Cerebellar nuclear complex (tissue), 1 donor: ENCODE measurements at places on chromosomes 1 and 21.

GRCh38 chr1:175773571-175773970 is 30.2 kb upstream of the TNR start:
- no peak for DNase-seq

GRCh38 chr1:211699059-211699458 is 23.6 kb upstream of the NEK2 start:
- no peak for DNase-seq

DNA sequence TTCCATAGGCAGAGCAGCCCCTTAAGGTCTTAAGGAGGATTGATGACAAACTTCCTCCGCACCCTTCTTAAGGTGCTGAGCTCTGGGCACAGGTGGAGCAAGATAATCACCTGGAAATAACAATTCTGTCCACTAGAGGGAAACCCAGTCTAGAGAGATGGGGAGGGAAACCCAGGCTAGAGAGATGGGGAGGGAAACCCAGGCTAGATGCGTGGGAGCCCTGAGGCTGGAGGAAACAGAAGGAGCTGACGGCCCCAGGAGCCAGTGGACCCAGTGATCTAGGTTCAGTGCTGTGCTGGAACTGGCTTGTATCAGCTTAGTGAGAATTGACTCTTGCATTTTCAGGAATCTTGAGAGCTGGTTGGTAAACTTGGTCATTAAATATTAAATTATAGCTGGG is 17.8 kb upstream of the MYCL start:
- DNase-seq: no peak

DNA sequence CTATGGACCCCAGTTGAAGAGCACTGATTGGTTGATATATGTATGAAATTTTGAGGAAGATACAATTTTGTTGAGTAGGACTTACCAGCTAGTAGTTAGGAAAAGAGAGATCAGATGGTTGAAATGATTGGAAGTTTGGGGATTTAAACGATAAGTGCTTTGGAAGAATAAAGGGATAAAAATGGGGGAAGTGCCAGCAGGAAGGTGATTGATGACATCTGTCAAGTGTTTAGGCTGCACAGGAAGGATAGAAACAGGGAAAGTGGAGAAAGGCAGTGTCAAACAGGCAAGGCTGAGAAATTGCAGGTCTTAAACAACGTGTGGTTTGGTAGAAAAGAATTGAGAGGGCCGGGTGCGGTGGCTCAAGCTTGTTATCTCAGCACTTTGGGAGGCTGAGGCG is 22.3 kb downstream of the PDC start:
- DNase-seq: no peak

DNA sequence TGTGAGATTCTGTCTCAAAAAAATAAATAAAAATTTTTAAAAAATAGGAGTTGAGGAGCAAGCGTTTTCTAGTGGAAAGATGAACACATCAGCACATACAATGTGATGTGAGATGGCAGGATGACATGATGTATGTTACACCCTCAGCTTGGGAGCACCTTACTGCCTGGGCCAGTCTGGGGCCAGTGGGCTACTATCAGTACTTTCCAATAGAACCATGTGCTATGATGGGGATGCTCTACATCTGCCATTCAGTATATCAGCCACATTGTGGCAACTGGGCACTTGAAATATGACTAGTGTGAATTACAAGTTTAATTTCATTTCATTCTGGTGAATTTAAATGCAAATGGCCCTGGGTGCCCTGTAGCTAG is 156.0 kb downstream of the PGBD5 start:
- no peak for DNase-seq

- no peak for DNase-seq
Measured at GRCh38 chr1:193729429-193729828, 543.0 kb upstream of the B3GALT2 start.

- DNase-seq: no peak
Measured at GRCh38 chr1:87218618-87219017, 110.1 kb upstream of the LMO4 start.

DNA sequence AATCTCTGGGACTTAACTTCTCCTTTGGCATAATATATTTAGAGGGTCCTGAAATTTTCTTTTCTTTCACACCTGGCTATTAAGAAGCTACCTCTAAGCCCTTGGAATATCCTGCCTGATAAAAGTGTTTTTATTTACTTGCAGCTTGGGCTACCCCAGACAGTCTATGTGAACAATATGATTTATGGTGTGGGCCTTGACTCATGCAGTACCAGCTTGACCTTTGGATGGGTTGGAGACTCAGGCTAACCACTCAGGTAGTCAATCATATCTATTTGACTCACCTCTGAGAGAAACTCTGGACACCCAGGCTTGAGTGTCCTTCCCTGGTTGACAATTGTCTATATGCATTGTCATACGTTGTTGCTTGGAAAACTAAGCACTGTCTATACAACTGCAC is 13.4 kb upstream of the PGBD2 start:
- DNase-seq: no peak

GRCh38 chr1:208243967-208244916 is at the start of gene PLXNA2:
Gene PLXNA2, minus strand, starts transcription at chr1:208244384. Its CDS starts 26,462 bp downstream, at chr1:208217922.
- no peak for DNase-seq

- DNase-seq: no peak
Measured at GRCh38 chr1:113946678-113947387, 17.7 kb downstream of the HIPK1 start.

DNA sequence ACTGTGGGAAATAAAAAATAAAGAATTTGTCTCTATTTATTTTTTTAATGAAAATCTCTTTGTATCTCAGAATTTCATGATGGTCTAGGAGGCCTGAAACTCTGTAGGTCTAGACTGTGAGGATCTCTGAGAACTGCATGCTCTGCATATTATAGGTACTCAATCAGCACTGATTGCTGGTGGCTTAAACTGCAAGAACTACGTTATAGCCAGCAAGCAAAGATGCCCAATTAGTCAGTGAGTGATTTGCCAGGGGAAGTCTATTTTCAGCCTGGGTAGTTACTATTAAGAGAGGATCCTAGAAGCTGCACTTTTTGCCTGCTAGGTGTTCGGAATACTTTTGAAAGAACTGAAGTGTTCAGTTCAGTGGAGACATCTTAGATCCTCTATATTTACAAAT is 87.4 kb downstream of the GPR52 start:
- no peak for DNase-seq

- DNase-seq: no peak
Measured at GRCh38 chr1:202221911-202222909, 28.6 kb downstream of the LGR6 start.

DNA sequence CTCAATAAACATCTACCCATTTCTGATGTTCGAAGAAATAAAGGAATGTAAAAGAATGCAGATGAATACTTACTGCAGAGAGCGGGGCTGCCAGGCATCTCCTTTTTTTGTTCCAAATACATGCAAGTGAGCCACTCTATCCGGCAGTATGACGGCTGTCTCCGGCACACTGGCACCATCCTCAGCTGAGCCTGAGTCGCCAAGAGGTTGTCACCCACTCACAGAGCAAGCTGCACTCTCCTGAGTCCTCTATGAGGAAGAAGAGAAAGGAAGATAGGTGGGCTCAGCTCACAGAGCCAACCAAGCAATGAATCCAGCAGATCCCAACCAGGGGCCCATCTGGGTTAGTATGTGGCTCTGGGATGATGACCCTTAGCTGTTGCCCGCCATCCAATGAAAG is 65.3 kb downstream of the CD46 start:
- DNase-seq: no peak

DNA sequence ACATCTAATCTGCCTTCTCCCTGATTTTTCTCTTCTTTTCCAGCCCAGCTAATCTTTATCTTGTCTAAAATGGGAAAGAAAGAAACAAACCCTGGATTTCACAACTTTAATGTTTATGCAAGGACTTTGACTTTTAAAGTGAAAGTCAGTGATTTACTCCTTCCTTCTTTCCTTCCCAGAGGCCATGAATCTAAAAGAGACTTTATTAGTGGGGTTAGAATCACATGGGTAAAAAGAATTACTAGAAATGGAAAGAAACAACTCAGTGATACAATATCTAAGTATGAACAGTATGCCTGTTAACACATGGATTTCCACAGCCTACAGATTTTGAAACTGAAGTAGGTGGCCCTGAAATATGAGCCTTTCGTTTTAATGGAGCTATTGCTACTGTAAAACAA is 59.8 kb upstream of the KCNK2 start:
- no peak for DNase-seq

DNA sequence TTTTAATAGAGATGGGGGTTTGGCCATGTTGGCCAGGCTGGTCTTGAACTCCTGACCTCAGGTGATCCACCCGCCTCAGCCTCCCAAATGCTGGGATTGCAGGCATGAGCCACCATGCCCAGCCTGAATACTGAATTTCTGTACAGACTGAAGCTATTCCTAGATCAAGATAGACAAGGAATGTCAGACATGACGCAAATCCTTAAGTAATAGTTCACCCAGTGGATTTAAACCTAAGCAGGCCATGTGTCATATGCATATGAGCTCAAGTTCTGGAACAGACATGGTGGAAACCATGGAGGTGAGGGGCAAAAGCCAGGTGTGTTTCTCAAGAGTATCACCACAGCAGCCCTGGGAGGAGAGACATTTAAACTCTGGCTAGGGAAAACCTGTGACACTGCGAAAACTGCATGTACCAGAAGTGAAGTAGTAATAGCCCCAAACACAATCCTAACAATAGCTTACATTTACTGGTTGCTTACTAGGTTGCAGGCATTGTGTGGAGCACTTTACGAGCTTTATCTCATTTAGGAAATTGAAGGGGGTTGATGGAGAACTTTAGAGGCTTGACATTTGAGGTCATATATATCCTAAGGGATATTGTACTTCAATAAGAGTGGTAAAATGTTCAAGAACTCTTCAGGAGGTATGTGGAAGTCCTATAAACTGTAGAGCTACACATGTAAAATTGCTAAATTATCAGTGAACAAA is 31.7 kb upstream of the MAN1A2 start:
- no peak for DNase-seq

GRCh38 chr1:59434336-59434735 is 137.4 kb downstream of the FGGY start:
- no peak for DNase-seq

DNA sequence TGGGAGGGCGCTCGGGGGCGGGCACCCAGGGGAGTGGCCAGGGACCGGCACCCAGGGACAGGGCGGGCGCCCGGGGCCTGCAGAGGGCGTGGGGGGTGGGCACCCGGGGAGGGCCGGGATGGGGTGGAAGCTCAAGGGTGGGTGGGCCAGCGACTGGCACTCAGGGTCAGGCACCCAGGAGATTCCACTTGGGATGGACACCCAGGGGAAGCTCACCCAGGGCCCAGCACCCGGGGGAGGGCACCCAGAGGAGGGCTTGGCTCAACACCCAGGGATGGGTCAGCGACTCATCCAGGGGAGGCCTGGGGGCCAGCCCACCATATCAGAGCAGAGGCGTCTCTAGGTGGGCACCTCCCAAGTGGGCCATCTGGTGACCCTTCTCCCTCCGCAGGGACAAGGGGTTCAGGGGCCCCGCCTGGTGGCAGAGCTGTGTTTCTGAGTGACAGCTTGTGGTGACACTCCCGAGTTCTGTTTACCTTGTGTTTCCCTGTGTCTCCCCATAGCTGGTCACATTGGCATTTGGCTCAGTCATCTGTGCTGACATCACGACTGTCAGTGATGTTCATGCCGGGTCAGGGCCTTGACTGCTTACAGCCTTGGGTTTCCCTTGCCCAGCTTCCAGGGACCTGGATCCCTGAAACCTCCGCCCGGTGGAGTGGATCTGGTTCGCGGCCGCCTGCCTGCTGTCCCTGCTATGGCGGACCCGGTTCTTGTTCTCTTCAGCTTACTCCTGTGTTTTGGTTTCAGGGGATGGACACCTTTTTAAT is 749 bp downstream of the IBA57 start:
- DNase-seq: peak; percentile 70

DNA sequence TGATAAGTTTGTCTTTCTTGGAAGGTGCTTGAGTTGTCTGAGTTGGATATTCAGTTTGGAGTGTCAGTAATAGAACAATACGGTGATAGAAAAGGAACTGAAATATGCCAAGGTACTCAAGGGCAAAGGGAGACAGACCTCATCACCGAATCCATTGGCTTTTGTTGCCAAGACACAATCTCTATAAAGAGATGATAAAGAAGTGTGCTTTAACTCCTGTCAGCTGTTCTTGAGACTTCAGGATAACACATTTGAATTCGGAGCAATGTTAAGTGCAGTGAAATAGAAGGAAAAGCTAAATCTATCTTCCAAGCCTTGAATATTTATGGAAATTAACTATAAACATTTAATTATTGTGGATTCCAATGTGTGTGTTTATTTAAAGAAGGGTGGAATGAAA is 194.7 kb downstream of the DISC1 start:
- no peak for DNase-seq

DNA sequence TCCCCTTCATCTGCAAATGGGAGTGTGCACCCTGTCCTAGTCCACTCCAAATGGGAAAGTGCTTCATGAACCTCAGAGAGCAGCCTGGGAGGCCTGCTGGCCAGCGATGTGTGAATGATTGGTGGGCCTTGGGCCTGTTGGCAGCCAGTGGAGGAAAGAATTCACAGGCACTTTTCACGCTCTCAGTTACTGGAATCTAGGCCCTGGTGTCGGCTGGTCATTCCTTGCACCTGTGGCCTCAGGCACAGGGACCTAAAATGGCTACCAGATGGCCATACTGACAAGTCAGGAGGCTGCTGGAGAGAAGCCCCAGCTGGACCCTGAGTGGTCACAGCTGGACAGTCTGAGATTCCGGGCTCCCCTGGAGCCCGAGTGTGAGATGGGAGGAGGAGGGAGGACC is 18.4 kb upstream of the EDN2 start:
- DNase-seq: no peak

- no peak for DNase-seq
Measured at GRCh38 chr1:230072296-230072695, 5.3 kb downstream of the GALNT2 start.

DNA sequence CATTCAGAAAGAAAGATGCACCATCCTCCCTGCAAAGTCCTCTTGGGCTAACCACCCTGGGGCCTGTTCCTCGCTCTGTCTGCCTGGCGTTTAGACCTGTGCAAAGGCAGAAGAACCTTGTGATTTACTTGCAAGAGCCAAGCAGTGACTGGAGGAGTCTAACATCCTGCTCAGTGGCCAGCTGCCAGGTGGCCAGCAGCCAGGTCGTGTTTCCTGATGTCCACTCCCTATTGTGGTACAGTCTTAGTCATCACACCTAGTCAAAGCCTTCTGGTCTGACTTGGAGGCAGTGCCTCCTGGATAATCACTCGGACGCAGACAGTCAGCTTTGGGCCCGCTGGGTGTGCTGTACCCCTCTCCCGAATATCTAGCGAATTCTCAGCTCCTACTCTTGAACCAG is 118.1 kb downstream of the PGBD5 start:
- DNase-seq: no peak

GRCh38 chr1:115295904-115296696 is 41.9 kb downstream of the NGF start:
- no peak for DNase-seq

GRCh38 chr1:246394121-246394520 is 113.0 kb downstream of the SMYD3 start:
- DNase-seq: no peak
